ENCODE measurements at places on chromosomes 3 and 15.

- DNase-seq = no peak
These were observed 163.1 kb upstream of the GALNT15 start for GRCh38 chr3:16011376-16011775.

- no peak for DNase-seq
These were observed 1.7 kb downstream of the GXYLT2 start for GRCh38 chr3:72889310-72890165.

DNA sequence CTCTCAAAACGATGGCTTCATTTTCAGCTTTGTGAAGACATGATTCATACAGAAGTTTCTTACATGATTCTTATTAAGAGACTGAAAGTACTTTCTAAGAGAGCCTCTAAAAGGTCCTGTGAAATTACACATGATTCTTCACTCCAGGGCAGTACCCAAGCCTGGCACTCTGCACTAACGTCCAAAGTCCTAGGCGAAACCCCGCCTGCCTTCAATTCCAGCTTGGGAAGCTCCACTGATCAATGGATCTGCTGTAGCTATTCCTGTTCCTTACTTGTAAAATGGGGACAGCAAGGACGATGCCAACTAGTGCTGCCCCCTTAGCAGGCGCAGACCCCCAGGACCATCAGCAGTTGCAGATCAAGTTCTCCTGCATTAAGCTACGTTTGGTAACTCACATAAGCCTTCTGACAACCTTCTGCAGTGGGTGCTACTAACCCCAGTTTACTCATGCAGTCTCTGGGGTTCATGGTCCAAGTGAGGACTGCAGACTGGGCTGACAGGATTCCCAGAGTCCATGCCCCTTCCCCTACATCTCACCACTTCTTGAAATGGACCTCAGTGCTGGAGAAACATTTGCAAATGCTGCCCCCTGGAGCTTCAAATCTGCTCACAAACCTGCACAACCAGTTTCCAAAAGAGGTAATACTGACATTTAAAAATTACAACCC, 10.6 kb downstream of the CHCHD4 start:
- DNase-seq = peak; percentile 81

DNA sequence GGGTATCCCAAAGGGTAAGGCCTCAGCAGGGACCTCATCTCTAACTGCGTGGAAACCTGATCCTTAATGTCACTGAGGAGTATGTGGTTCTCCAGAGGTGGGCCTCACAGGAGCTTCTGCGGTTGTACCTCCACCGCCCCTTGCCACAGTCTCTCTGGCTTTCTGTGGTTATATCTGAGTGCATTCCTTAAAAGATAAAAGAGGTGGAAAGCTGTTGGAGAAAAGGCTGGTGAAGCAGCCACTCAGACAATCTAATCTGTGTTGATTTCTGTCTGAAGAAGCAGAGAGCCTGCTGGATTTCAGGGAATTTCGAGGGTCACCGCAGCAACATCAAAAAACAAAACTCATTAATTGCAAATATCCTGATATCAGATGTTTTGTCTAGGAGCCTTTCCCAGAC, 51.4 kb downstream of the SEMA6D start:
- DNase-seq = no peak

DNA sequence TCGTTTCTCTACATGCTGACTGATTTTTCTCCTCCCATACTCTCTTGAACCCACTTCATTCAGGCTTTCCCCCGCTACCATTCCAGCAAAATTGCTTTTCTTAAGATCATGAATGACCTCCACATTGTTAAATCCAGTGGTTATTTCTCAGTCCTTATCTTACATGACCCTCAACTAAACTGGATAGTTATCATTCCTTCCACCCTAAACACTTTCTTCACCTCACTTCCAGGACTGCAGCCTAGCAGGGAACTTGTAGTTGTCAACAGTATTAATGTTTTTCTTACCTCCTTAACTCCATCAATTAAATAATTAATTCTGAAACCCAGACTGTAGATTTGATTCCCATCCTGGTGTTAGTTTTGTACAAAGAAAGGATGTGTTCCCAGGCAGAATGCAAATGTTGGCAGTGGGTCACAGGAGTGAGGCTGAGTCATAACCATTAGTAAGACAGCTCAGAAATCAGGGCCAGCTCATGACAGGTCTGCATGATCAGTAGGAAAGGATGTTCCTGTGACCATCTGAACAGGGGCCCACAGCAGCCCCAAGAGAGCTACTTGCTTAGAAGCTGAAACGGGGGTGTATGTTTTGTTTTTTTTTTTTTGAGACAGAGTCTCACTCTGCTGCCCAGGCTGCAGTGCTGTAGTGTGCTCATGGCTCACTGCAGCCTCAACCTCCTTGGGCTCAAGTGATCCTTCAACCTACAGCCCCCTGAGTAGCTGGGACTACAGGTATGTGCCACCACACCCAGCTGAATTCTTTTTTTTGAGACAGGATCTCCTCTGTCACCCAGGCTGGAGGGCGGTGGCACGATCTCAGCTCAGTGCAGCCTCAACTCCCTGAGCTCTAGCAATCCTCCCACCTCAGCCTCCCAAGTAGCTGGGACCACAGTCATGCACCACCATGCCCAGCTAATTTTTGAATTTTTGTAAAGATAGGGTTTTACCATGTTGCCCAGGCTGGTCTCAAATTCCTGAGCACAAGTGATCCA, 9.1 kb downstream of the BCL2L10 start:
- no peak for DNase-seq

GRCh38 chr3:87307805-87308204, 31.4 kb upstream of the POU1F1 start:
- DNase-seq = no peak

DNA sequence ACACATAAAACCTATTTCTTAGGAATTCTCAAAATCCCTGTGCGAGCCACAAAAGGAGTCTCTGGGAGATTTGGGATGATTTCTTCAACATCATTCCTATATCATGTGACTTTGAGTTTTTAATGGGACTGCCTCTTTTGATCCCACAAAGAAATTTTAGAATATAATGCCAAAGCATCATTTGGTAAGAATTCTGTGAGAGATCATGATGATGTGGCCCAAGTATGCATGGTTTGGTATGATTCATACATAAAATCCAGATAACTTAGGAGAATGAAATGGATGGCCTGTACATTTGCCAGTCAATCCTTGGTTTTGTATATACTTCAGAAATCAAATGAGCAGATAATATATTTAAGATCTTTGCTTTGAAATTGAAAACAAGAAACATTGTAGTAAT, 61.3 kb downstream of the UBE2E2 start:
- DNase-seq = no peak

DNA sequence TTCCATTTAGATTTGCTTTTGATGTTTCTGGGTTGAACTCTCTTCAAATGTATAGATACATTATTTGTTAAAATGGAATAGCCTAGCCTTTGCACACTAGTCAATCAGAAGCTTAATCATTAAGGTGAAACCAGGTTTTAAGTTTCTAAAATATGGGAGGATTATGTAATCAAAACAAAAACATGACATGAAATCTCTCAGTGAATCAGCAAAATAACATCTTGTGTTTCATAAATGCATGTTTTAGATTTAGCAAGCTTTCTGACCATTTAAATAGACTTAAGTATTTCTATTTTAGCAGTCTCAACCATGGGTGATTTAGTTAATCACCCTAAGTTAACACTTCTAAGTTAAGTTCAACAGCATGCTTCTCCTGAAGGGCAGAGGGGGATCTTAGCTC, 11.3 kb downstream of the GTF2E1 start:
- no peak for DNase-seq

DNA sequence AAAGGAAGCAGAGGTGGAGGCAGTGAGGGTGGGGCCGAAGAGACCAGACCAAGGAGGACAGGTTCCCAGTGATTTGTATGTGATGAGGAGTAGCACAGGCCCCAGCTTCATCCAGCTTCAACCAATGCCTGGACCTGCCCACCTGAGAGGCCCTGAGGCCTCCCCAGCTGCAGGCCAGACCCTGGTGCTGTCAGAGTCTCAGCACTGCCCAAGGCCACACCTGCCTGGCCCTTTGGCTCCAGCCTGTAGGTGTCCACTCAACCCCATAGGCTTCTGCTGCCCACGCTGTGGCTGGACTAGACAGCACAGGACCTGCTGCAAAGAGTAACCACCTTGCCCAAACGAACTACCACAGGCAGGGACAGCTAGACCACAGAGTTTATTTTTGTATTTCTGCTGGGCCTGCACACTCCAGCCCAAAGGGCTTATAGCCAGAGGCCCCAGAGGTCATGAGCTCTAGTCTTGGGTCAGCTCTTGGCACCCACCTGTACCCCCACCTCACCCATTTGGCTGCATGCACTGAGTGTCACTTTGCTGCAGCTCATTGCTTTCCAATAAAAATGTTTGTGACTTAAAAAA, 81.9 kb upstream of the CDV3 start:
- DNase-seq = no peak

- no peak for DNase-seq
These were observed 61.4 kb downstream of the COL8A1 start for GRCh38 chr3:99699841-99700240.

DNA sequence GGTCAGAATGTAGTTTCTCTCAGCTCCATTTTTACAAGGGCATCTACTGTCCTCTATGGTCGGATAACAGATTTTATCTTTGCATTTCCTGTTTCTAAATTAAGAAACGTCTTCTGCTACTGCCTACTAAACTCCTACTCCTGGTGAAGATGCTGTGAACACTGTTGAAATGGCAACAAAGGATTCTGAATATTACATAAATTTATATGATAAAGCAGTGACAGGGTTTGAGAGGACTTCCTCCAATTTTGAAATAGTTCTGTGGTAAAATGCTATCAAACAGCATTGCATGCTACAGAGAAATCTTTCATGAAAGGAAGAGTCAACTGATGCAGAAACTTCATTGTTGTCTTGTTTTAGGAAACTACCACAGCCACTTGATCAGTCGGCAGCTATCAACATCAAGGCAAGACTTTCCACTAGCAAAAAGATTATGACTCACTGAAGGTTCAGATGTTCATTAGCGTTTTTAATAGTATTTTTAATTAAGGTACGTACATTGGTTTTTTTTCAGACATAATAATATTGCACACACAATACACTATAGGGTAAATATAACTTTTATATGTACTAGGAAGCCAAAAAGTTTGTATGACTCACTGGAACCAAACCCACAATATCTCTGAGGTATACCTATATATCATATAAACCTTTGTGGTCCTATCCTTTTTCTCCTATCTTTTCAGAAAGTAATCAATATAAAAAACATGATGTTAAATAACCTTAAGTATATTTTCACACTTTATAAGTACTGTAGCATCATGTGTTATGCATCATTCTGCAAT, 156.1 kb downstream of the STAG1 start:
- no peak for DNase-seq

- DNase-seq = no peak
These were observed 22.0 kb downstream of the RBP1 start for GRCh38 chr3:139517321-139518065.

GRCh38 chr3:52084954-52085680, 28.7 kb upstream of the DUSP7 start:
- no peak for DNase-seq

DNA sequence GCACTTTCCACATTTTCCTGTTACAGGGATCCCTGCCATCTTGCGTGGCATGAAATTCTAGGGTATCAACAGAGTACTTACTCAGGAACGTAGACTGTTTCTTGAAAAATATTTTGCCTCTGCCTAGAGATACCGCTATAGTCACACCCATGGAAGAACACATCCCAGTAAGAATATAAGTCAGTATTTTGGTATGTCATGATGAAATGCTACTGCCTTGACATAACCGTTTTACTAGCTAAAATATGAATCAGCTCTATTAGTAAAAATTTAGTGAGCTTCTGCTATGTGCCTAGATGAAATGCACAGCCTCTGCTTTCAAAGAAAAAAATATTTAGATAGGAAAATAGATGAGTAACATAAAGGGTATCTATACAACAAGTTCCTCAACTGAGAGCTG, 276.4 kb downstream of the TBC1D5 start:
- DNase-seq = no peak

DNA sequence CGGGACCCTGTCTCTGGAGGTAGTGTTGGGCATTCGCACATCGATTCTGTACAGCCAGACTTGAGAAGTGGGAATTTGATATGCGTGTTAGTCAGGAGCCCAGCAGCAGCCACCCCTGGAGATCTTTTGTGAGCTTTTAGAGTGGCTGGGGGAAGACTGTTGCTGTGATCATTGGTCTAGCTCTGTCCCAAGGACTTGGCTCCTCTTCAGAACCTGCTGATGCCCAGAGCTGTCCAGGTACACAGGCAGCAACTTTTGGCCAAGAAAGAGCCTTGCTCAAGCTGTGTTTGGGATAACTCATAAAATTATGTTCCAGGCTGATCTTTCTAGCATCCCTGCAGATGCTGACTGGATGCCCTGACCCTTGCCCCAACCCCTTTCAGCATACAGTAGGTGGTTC, 29.3 kb downstream of the LIMD1 start:
- peak; percentile 79 for DNase-seq

DNA sequence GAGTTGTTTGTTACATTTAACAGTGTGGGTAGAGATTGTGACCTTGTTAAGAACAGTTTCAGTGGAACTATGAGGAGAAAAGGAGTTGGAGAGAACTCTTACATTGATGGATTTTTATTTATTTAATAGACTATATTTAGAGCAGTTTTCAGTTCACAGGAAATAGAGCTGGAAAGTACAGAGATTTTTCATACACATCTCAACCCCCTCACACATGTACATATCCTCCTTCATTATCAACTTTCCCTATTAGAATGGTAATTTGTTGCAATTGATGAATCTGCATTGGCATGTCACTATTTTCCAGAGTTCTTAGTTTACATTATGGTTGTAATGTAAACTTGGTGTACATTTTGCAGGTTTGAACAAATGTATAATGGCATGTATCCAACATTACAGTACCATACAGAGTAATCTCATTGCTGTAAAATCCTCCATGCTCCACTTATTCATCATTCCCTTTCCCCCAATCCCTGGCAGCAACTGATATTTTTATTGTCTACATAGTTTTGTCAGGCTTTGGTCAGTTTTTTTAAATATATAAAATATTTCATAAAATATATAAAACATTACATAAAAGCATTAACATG, 756.6 kb upstream of the DPPA4 start:
- no peak for DNase-seq

Data from right lobe of liver (tissue), 6 donors.